Gastroesophageal sphincter (tissue), 4 donors: ENCODE measurements at places on chromosomes 6 and 20.
A peak's percentile ranks its signal among the peaks of the same experiment; 100 is the strongest.

DNA sequence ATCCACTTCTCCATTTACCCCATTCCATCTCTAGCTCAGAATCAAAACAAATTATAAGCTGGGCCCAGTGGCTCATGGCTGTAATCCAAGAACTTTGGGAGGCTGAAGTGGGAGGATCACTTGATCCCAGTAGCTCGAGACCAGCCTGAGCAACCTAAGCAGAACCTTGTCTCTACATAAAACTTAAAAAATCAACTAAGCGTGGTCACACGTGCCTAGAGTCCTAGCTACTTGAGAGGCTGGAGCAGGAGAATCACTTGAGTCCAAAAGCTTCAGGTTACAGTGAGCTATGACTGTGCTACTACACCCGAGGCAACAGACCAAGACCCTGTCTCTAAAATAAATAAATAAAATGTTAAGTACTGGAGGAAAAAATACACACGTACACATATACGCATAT, 74.7 kb upstream of the RUNX2 start:
- ATAC-seq, result no peak

GRCh38 chr6:87393026-87393622, 14.6 kb upstream of the CFAP206 start:
- no peak for ATAC-seq

DNA sequence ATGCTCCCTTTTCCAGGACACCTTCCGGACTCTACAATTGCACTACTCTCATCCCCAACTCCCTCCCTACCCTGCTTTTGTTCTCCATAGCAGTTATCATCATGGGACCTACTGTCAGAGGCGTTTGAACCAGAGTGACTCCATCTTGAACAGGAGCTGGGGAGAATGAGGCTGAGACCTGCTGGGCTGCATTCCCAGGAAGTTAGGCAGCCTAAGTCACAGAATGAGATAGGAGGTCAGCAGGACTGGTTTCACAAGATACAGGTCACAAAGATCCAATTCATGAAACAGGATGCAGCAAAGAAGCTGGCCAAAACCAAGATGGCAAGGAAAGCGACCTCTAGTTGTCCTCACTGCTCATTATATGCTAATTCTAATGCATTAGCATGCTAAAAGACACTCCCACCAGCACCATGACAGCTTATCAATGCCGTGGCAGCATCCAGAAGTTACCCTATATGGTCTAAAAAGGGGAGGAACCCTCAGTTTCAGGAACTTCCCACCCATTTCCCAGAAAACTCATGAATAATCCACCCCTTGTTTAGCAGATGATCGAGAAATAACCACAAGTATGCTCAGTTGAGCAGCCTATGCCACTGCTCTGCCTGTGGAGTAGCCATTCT, 15.6 kb downstream of the SLC13A3 start:
- ATAC-seq, result no peak

- no peak for ATAC-seq
Observed at GRCh38 chr6:27830212-27830599, 82.0 kb downstream of the OR2B2 start.

GRCh38 chr6:108958900-108959770, 110.9 kb downstream of the ARMC2 start:
- ATAC-seq, result no peak

GRCh38 chr6:155171747-155172449, 91.9 kb upstream of the CLDN20 start:
- ATAC-seq, result no peak

DNA sequence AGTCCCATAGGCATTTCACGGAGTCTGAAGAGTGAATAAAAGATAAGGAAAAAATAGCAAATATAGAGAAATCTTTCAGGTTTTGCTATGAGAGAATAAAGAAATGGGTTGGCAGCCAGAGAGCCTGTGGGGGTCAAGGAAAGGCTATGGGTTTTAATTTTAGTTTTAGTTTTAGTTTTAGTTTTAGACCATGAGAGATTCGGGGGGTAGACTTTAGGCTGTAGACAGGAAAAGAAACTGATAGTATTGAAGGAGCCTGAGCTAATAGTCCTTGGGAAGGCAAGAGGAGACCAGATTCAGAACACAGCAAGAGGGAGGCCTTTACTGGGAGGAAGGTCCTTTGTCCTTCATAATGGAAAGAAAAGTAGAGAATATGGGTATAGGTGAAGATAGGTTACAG, 19.3 kb downstream of the DOP1A start:
- ATAC-seq, result no peak

GRCh38 chr20:51800060-51800871, 2.1 kb downstream of the SALL4 start:
- peak; percentile 51 for ATAC-seq

- ATAC-seq, result no peak
Observed at GRCh38 chr6:25868436-25869183, 5.4 kb downstream of the SLC17A3 start.

GRCh38 chr6:118752803-118753202, 101.4 kb upstream of the CEP85L start:
- ATAC-seq, result no peak

GRCh38 chr6:36098253-36098919, 31.9 kb upstream of the MAPK13 start:
- ATAC-seq, result no peak

GRCh38 chr20:17712708-17713107, 12.9 kb downstream of the BANF2 start:
- ATAC-seq, result no peak

DNA sequence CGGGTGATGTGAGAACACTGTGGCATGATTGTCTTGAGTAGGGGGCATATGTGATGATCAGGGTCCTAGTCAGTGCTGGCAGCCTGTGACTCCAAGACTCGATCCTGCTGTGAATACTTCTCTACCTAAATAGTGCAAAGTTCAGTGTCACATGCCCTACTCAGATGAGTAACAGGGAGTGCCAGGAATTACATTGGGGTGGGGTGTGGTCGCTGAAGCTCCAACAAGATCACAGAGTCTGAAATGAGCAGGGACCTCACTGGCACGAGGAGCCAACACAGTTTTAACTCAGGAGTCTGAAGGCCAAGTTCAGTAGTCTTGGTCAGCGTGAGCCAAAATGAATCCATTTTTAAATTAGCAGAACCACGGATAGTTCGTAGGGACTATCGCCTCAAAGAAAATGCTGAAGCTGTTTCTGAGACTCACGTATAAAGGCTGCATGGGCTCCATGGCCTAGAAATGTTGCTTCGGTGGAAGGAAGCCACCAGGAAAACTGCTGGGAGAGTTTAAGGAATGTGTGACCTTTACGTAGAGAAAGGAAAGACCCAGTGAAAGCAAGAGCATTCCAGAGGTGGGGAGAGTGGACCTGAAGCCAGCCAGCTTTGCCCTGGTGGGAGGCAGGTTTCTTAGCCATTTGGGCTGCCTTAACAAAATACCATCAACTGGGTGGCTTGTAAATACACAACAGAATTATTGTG, 72.2 kb downstream of the RPP40 start:
- no peak for ATAC-seq

GRCh38 chr6:3442431-3443220, 14.2 kb downstream of the SLC22A23 start:
- no peak for ATAC-seq

GRCh38 chr20:1987826-1988225, 6.0 kb downstream of the PDYN start:
- ATAC-seq, result no peak

GRCh38 chr20:22438926-22439325, 145.4 kb downstream of the FOXA2 start:
- no peak for ATAC-seq
